ENCODE measurements at places on chromosomes 7 and 10.

GRCh38 chr7:49822856-49823255, 49.4 kb downstream of the VWC2 start:
- no peak for DNase-seq

DNA sequence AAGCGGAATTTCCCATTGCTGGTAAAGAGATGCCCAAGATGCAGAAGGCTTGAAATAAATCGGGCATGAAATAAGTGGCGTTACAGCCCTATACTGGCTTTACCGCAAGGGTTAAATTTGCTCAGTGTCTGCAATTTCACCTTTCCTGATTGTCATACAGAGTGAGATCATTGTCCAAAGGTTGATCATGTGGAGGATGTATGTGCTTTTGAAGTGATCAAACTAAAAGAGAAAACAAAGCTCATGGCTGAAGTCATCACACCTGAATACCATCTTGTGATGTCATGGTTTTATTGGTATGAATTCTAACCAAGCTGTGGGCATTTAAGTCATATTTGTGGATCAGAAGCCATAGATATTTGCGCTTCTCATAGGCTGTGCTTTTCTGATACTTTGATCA, 635.5 kb downstream of the AUTS2 start:
- no peak for DNase-seq

DNA sequence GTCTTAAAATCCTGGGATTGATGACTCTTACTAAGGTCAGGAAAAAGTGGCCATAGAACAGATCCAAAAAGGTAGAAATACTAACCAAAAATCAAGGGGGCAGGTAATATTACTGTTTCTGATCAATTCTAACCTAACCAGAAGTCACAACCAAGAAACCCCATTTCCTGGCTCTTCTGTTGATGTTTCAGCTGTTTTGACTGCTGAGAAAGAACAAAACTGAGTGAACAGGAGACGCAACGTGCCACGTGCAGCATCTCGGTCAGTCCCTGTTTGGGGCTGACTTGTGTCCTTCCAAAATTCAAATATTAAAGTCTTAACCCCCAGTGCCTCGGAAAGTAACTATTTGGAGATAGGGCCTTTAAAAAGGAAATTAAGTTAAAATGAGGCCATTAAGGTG, 56.8 kb downstream of the JAZF1 start:
- DNase-seq, result no peak

DNA sequence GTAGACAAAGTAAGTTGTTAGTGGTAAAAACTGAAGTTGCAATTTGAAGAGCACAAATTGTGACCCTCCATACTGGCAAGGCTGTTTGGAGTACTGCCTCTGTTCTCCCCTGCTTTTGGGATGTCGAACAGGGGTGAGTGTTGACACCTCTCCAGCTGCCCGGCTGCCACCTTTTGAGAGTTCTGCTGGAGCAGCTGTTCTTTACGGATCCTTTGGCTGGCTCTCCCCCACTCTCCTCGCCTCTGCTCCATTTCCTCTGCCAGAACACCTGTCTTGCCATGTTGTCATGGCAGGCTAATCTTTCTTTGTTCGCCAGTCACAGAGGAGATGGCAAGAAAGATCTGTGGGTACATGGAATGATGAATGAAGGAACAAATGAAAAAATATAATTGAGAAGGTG, 34.9 kb downstream of the INSYN2A start:
- no peak for DNase-seq
